ENCODE measurements at places on chromosomes 4 and X.

- DNase-seq, result no peak
Measured at GRCh38 chr4:42412251-42412650, 15.0 kb downstream of the SHISA3 start.

DNA sequence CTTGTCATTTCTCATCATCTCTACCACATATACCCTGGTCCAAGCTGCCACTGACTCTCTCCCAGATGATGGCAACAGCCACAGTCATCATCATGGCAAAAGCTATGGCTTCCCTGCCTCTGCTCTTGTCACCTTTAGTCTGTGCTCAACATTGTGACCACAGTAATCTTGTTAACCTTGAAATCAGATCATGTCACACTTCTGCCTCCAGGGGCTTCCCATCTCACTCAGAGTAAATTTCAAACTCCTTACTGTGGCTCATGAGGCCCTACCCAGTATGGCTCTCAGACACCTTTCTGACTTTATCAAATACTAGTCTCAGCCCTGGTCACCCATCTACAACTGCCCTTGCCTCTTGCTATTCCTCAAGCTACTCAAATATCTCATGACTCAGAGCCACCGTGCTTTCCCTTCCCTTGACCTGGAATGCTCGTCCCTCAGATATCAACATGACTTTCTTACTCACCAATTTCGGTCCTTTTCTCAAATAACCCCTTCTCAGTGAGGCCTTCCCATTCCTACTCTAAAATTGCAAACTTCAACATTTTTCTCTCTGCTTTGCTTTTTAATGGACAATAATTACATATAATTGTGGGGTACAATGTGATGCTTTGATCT lies 41.1 kb upstream of the STIM2 start:
- DNase-seq, result no peak

- DNase-seq, result no peak
Measured at GRCh38 chr4:141647966-141648365, 11.6 kb downstream of the IL15 start.

DNA sequence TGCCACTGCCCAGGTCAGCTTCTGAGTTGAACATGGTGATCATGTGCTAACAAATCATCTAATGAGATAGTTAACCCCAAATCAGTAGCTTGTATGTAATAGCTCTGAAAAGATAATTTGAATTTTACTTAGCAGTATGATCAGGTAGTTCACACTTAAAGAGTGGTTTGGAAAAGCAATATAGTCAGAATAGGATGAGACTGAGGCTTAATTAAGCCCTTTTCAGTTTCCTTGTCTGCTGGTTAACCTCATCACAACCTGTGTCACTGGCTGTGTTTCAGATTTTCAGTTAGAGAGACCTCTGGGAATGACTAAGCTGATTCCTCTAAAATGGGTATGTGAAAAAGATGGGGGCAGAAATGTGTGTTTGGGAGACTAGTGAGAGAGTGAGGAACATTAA lies 38.1 kb downstream of the GPR174 start:
- peak; percentile 27 for DNase-seq

DNA sequence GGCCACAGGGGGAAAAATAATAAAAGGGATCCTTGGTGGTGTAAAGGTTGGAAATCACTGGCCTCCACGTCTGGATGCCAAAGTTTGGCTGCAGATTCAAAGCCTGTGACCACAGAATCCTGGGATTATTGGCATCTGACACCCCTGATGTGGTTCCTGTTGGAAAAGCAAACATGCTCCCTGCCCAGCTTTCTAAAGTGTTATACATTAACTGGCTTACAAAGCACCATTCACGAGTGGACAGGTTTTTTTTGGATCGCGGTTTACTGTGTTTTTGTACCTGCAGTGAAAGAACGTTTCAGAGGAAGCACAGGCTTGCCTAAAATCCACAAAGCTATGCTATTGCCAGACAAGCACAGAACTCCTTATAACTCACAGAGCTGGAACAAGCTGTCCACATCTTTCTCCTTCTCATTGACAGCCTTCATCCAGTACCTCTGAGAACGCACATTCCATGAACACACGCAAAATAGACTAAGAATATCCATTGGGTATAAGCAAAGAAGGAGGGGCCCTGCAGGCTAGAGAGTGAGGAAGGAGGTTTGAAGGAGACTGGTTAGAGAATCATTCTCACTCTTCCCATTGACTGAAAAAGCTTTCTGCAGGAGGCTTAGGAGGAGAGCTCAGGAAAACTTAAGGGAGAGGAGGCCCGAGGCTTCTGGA lies 14.5 kb upstream of the CAPN6 start:
- DNase-seq, result no peak

GRCh38 chr4:145938618-145939440 lies at the start of gene ZNF827:
ZNF827 (minus strand) TSS chr4:145938823; CDS start chr4:145938407, 416 bp downstream.
- peak; percentile 62 for DNase-seq

DNA sequence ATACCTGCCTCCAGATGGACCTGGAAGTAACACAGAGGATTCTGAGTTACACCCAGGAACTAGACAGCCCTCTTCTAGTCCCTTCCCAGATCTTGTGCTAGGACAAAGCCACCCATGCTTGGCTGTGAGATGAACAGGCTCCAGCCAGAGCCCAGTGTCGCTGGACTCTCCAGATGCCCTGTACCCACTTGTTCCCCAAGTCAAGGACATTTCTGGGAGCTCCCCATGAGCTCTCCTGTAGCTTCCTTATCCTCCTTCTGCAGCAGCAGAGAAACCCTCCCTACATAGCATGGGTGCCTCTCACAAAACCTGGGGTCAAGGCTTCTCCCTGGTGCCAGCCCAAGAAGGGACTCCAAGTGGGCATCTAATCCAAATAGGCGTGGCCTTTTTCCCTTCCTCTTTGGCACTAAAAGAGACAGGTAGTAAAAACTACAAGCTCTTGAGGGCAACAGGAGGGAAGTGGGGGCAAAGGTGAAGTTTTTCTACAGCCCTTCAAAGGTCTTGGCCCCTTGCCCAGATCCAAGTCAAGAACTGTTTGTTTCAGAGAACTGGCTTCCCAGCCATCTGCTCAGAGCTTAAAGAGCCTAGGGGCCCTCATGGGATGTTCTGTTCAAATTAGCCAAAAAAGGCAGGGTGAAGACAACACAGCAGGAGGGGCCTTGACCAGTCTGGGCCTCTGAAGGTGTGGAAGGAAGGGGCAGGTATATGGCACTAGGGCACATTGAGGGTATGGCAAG lies 8.5 kb upstream of the ERCC6L start:
- DNase-seq, result no peak

DNA sequence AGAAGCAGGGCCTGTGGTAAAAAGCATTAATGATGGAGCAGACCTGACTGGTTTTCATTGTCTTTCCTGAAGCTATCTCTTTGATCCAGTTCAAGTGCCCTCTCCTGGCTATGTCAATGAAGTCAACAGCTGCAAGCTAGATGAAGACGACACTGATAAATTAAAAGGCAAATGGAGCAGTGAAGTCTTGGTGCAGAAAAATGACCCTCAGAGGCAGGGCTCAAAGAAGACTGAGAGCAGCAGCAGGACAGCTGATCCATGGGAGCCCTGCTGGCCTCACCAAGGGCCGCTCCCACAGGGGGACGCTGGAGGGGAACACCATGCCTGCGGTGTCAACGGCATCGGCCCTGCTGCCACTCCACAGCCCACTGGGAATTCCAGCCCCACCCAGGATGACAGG lies 96.2 kb downstream of the RELL1 start:
- no peak for DNase-seq

DNA sequence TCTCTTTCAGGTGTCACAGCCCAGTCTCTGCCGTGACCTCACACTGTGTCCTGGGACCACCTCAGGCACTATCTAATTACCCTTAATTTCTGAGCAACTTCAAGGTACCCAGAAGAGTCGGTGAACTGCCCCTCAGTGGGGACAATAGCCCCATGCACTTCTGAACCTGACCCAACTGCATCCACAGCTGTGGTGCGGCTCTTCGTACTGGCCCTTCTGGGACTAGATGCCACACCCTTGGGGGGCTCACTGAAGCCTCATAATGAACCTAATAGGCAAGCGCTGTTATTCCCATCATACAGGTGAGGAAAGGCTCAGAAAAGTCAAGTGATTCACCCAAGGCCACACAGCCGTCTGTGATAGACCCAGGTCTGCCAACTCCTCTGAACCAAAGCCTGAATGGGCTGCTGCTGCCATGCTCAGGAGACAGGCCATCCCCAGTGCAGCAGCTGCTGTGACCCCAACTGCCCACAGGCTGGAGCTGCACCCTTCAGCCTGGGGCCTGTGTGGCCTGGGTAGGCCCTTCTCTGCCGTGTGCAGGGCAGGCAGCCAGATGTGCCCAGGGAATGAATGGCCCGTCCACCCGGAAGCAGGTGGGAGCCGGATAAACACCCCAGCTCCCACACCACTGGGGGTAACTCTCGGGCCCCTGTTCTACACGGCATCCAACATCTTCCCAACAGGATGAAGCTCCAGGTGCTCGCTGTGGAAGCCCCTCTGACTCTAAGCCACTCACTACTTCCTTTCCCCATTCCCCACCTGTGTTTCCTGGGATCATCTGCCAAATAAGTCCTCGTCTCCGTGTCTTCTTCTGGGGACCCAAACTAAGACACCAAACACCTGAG lies 35.9 kb downstream of the HMX1 start:
- DNase-seq, result no peak

- no peak for DNase-seq
Measured at GRCh38 chrX:40106676-40107290, 9.0 kb upstream of the BCOR start.
